Esophagus squamous epithelium (tissue), 5 donors: ENCODE measurements at places on chromosomes 12 and 14.

GRCh38 chr14:79502751-79503148 is 708.6 kb downstream of the DIO2 start:
- DNase-seq, result no peak

GRCh38 chr12:4996714-4997113 is 47.0 kb upstream of the KCNA5 start:
- DNase-seq, result no peak

DNA sequence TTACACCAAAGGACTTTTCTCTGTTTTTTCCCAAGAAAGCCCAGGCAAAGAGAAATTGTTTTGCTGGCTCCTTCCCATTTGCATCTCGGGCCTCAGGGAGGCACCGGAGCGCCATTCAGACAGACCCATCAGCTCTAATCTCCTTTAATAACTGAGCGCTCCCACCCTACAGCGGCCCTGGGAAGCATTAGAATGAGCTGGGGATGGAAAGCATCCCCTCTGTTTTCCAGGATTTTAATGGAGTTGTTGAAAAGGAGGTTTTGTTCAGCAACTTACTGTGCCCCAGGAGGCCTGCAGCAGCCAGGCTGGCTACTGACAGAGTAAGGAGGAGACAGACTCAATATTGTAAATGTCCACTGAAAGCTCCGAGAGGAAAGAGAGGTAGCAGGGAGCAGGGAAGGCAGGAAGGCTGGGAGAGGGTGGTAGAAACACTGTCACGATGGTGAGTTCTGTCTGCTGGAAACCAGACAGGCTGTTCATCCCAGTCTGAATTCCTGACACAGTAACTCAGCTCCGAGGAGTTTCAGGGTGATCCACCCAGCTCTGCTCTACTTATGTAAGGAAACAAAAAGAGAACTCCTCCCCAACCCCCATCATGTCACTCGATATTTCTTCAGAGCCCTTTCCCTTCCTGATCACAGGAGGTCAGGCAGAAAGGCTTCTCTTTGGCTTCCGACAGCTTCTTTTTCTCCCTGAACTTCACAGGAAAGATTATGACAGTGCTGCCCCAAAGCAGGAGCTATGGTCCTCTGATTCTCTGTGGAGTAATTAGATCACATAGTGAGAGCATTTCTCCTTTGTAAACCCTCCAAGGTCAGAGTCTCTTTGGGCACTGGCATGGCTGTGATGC is 62.5 kb upstream of the TMEM132D start:
- DNase-seq, result no peak

DNA sequence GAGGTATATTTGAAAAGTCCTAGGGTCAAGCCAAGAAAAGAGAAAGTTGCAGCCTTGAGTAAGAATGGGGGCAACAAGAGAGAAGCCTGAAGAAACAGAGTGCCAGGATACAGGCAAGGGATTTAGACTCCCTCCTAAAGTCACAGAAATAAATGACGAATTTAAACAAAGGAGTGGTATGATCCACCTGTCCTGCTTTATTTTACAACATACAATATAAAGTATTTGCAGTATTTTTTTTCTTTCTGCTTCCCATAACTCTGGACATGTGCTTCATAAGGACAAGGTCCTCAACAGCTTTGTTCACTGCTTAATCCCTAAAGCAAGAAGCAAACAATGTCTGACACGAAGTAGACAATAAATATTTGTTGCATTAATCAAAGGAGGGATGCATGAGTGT is 57.4 kb downstream of the IFNG start:
- no peak for DNase-seq

DNA sequence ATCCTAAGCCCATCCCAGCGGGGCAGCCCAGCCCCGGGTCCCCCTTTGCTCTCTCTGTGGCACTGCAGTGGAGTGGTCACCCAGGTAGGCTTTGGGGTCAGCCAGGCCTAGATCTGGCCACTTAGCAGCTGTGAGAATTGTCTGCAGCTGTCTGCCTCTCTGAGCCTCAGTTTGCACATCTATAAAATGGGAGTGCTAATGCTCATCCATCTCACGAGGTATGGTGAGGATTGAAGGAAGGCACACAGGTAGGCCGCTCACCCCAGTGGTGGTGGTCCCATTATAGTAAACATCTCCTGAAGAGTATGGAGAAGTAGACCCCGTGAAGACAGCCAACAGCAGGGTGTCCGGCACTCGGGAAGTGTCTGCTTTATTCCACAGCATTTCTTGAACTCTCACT is 9.2 kb downstream of the FOXN4 start:
- DNase-seq, result no peak

DNA sequence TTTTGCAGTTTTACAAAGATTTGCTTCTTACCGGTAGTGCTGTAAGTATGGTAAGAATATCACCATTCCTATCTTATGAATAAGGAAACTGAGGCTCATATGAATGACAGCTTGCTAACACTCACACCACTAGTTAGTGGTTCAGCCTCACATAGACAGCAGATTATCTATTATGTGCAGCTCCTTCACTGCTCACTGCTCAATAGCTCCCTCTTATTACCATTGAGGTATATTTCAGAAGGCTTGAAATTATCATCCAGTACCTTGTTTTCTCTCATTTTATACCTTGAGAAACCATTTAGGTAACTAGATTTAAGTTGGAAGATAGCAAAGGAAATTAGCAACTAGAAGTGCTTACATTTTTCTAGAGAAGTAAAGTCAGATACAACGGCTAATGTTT is 15.5 kb downstream of the RIC8B start:
- no peak for DNase-seq

DNA sequence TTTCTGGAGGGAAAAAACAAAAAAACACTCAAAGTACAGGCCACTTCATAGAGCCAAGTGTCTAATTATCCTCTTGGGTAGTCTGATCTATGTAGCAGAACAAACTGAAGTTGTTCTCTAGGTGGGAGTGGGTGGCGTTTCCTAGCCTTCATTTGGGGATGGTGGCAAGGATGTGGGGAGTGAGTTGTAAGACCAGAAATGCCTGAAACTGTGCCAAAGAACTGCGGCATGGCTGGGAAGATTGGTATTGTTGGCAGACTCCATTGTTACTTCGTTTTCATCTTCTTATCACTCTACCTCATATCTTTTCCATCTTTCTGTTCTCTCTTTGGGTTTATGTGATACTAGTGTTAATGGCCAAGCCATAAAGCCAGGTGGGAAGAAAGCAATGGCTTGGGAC is 177.3 kb upstream of the DDHD1 start:
- DNase-seq, result no peak

- DNase-seq, result no peak
These were observed 407.8 kb downstream of the ATP23 start for GRCh38 chr12:58349161-58349560.

GRCh38 chr12:66516561-66516960 is 162.3 kb downstream of the GRIP1 start:
- DNase-seq, result no peak

- DNase-seq, result no peak
These were observed 9.5 kb downstream of the ZNF891 start for GRCh38 chr12:133120385-133121191.

DNA sequence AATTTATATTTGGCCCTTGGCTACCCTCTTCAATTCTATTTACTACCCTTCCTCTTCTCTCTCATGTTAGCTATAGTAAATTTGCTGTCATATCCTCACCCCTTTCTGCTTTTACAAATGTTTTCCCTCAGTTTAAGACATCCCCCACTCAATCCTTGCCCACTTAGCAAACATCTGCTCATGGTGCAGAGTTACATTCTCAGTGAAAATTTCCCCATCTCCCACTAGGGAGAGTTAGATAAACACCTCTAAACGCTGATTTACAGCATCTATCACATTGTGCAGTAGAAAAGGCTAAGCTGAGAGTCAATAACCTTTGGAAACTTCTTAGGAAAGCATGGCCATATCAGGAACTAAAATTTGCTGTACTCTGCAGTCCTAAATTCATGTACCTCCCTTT is 69.0 kb downstream of the DENND5B start:
- DNase-seq, result no peak

DNA sequence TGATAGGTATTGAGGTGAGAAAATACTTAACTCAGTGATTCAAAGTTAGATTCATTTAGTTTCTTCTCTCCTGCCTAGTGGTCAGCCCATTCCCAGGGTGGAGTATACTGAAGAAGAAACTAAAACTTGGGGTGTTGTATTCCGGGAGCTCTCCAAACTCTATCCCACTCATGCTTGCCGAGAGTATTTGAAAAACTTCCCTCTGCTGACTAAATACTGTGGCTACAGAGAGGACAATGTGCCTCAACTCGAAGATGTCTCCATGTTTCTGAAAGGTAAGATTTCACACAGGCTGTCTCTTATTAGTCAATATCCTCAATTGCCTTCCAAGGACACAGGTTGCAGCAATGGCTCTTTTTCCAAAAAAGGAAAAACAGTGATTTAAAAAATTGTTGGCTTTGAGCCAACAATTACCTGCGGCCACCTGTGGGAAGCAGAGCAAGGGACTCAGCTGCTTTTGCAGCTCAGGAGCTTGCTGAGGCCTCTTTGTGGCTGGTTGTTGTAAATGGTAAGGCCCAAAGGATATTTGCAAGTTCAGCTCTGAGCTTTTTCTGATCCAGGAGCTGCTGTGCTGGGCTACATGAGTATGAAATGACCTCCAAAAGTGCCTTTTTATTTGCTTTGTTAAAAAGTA is 33.9 kb downstream of the TPH2 start:
- DNase-seq, result no peak

DNA sequence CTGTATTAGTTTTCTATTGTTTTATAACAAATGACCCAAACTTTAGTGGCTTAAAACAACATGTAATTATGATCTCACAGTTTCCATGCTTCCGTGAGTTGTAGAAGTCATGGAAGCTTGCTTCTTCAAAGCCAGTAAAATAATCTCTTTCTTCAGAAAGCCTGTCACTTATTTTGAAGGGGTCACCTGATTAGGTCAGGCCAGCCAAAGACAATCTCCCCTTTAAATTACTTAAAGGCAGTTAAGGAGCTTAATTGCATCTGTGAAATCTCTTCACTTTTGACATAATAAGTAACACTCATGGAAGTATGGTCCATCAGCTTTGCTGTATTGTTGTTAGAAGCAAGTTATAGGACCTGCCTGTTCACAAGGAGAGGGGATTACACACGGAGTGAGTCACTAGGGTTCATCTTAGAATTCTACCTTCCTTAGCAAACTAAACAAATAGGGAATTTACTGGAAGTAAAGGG is 89.8 kb downstream of the FAR2 start:
- DNase-seq, result no peak

DNA sequence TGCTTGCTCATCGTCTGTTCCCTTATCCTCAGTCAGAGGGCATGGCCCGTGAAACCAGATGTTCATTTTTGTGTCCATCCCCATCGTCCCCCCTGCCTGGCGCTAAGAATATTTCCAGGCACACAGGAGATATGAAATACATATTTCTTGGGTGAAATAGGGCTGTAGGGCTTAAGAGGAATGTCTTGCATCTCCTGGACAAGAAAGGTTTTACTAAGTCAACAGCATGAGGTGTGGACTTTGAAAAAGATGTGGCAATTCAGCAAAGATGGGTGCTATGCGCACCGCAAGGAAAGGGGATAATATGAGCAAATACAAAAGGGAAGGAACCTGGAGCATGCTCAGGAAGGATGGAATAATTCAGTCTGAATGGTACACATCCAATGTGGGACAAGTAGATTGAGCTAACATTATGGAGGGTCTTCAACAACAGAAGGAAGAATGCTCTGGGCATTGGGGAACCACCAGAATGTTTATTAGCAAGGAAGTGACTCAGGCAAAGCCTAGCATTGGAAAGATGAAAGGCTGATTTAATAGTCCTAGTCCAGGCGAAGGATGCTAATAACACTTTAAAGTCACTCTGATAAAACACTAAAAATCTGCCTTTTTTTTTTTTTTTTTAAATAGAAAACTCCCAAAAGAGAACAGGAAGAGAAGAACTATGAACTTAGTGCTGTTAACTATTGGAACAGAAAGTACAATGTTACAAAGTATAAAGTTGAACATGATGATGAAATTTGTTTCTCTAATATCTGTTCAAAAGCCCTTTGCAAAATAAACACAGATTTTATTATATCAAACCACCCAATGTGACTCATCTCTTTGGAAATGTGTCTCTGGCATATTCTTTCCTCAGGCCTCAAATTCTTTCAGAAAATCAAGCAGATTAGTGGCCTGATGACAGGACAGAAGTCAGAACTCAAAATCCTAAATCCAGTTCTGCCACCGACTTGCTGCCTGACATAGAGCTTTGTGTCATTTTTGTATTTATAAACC is 449.5 kb downstream of the BCAT1 start:
- no peak for DNase-seq

DNA sequence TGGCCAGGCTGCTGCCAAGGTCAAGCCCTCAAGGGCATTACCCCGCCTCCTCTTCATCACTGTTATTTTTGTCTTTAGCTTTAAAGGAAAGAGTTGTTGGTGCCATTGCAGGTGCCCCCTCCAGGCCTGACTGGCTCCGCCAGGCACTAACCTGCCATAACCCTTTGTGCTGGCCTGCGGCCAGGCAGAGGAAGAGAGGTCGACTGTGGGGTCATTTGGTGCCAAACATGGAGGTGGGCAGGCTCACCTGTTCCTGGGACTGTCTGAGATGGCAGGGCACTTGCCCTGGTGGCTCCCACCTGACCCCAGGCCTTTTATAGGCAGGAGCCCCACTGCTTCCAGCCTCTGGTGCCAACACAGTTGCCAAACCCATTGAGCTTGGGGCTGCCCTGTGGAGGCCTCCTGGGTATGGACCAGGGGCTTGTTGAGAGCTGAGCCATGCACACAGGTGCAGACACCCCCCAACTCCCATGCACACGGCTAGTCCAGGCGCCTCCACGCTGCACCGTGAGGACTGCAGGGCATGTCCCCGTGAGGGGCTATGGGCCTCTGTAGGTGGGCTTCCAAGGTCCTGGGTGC is 29.4 kb upstream of the PLD4 start:
- DNase-seq, result no peak

- DNase-seq, result no peak
These were observed 125.7 kb downstream of the TSPAN9 start for GRCh38 chr12:3202734-3203446.

DNA sequence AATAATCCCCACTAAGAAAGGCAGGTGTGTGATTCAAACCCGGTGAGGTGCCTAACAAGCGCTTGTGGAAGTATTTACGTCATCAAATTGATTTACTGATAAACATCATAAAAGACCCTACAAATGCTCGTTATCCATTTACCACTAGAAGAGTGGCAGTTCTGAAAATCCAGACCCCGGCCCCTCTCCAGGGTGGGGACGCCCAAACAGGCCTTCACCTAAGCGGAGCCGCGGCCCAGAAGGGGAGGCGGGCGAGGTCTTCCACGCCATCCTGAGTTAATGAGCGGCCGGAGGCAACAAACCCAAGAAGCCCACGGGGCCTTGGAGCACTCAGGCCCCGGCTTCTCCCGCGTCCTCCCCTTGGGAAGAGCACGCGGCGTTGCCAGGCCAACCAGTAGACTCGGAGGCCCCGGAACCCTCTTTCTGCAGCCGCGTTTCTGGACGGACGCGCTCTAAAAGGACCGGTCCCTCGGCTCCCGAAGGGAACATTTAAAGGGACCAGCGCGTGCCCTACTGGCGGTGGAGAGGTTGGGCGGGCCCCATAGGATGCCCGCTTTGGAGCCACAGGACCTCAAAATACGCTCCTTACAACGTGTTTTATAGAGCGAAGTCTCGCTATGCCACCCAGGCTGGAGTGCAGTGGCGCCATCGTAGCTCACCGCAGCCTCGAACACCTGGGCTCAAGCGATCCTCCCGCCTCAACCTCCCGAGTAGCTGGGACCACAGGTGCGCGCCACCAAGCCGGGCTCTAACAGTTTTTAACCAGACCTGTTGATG is 3.5 kb downstream of the PTPN21 start:
- no peak for DNase-seq
